Hypothalamus (tissue), 51 donors: ENCODE measurements at places on chromosomes 7 and 10.

DNA sequence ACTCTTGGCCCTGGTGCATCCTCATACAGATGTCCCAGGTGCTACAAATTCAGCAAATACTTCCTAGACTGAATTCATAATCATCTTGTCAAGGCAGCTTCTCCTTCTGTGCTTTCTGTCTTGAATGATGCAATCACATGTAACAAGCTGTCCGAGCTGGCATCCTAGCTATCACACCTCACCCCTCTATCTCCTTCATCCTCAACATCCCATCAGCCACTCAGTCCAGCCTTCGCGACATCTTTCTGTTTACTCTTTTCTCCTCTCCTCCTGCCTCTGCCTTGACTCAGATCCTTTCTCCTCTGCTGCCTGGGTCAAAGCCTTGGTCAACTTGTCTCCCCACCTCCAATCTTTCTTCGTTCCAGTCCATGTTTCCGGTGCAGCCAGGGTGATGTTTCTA is 240.4 kb upstream of the CELF2 start:
- no peak for DNase-seq

DNA sequence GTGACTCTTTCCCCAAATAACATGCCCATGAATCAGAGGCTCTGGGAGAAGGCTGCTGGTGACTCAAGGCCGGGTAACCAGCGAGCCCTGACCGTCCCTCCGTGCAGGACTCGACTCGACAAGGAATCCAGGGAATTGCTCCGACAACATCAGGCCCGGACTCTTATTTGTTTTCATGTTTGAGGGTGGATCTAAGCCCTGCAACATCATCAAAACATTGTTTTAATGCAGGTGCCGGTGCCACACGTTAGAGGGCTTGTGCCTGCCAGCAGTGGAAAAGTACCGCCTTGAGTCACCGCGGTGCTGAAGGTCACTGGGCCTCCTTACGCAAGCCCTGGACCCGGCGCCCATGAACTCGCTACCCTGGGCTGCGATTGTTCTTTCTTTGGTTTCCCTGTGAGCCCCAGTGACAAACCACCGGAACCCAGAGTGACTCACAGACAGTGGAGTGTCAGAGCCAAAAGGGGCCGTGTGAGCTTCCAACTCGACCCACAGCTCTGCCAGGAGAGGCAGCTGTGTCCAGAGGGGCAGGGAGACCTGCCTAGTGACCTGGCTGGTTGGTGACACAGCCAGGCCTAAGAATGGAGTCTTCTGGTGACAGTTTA is 139.4 kb upstream of the SHH start:
- no peak for DNase-seq

DNA sequence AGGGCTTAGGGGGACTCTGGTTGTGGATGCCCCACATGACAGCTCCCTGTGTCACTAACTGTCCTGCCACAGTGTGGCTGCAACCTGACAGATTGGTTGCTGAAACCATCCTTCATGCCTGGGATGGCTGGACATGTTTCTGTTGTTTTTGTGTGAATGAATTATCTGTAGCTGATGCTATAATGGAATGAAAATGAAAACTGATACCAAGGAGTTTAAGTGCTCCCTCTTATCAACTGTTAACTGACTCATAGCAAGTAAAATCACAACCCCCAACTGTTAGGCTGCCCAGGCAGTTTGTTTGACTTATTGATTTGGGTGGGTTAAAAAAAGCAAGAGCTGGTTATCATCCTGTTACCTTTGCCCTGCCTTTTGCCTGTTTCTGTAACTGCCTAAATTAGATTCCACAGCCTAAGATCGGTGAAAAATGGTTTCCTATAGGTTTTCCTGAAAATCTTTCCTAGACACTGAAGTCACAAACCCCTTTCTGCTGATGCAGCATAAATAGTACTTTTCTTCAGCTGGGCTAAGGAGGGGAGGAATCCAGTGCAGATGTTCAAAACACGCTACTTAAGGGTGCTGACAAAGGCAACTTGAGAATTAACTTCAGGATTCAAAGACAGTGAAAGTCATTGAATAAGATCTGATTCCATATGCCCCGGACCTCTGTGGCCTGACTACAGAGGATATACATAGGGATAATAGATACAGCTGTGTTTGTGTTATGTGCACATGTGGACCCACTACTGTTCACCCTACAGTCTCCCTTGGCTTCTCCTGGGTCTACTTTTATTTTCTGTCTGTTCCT is 5.7 kb downstream of the FRAT2 start:
- DNase-seq = no peak

GRCh38 chr7:81583090-81583489 is 186.8 kb downstream of the HGF start:
- DNase-seq = no peak

DNA sequence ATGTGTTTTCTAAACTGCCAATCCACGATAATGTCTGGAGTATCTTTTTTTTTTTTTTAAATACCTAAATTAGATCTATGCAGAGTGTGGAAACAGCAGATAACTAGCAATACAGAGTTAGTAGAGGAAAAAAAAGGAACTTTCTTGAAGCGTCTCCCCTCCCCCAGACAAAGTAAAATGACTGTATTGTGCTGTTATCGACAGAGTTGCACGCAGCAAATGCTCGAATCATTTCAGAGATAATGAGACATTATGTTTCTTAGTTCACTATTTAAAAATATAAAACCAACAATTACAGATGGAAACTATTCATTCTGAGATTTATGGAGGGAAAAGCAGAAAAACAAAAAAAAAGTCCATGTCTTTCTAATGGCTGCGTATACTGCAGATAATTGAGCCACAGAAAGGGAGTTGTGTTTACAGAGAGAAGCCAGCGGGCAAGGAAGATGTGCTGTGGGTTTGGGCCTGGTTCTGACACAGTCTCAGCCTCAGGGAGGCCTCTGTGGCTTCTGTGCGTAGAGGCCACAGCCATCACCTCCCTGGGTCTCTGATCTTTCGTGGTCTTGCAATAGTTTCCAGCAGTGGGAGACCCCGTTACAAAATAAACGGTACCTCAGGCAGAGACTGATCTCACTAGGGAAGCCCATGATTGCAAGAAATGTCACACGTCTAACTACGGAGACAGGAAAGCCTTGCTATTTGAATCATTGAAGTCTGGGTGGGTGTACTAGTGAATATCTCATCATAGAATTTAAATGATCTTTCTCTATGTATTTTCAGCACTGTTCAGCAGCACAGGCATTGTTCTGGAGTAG is 19.1 kb upstream of the KLF6 start:
- no peak for DNase-seq

GRCh38 chr10:113991091-113991860 is 52.4 kb upstream of the ADRB1 start:
- DNase-seq = no peak

DNA sequence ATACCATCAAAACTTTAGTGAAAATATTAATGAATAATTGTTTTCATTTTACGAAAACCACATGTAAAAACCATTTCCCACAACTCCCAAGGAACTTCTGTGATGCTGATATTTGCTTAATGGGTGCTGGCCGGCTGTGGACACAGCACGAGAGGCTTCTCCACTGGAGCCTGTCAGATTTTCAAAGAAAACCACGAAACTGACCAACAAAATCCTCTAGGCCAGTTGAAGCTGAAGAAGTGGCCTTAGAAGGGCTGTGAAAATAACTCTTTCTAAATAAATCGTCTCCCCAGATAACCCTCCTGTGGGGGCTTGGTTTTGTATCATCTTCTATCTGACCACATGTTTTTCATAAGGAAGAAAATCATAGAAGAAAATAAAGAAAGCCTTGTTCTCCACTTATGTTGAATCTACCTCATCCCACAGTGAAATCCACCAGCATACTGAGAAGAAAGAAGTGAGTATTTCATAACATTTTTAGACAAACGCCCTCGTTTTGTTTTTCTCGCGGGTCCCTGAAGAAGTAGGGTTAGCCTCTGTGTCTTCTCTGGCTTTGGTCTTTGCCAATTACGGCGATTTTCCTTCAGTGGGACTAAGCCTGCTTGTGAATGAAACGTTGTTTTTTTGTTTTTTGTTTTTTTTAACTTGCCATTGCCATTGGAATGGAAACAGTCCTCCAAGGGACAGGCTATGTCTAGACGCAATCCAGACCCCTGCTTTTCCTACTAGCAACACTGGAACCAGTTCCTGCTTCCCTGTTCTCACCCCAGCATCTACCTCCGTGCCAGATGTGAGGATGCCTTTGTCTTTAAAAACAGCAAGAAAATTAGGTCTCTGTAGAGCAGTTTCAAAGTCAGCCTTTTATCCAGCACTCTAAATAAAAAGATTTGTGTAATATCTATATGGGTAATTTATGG is 123.9 kb downstream of the ADAM12 start:
- no peak for DNase-seq

DNA sequence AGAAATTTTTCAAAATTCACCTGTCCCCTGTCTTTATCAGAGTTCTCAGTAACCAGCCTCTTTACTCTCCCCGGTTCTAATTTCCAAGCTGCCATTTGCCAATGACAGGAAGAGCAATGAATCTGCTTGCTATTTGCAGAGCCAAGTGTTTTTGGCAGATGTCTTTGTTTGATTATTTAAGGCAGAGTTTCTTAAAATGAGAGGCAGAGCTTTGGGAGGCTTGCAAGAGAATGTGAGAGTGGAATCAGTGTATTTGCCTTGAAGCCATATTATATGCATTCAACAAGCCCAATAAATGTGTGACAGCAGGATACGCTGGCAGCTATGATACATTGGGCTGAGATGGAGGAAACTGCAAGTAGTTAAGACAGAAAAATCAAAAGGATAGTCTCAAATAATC is 196.5 kb downstream of the PHF14 start:
- no peak for DNase-seq

GRCh38 chr10:21978191-21978862 is 25.2 kb downstream of the DNAJC1 start:
- DNase-seq = no peak

DNA sequence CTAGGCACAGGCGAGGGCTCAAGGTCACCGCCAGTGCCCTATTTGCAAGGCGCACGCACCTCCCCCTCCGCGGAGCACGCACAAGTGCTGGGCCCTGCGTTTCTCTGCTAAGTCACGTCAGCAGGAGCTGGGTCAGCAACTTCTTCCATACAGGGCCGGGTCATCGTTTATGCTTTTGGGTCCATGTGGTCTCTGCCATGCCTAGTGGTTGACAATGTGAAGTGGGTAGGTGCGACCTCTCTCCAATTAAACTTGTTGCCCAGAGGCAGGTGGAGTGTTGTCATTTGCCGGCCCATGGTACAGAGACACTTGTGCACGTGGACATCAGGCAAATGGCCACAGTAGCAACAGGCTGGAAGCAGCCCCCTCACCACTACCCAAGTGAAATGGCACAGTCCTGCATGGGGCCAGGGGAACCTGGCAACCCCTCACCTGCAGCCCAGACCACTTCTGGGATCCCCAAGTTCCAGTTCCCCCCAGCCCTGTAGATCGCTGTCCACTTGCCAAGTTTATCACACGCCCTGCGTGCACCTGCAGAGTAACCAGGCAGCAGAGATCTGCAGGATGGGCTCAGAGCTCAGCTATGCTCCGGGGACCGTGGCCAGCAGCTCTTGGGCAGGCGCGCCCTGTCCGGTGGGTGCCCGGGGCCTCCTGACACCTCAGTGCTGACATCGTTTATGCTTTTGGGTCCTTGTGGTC is 86.1 kb upstream of the PPP2R2D start:
- no peak for DNase-seq

GRCh38 chr7:28855538-28856217 is 102.5 kb downstream of the TRIL start:
- no peak for DNase-seq

- no peak for DNase-seq
Observed at GRCh38 chr7:119974972-119975371, 298.0 kb upstream of the KCND2 start.

DNA sequence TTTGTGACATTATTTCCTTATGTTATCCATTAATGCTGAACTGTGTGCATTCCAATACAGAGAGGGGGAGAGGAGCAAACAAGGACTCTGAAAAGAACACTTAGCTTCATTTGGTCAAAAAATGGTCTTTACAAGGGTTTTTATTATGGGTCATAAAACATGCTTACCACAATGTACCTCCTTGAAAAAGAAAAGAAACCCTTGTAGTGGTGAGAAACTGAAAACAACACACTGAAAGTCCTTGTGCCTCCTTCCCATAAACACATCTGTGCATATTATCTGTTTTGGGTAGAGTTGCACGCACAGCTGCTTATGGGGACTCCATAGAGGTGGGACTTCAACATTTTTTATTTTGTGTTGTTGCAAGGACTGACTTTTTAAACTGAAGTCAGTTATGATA is 98.7 kb downstream of the CDK6 start:
- no peak for DNase-seq

- DNase-seq = no peak
Observed at GRCh38 chr7:103944230-103944900, 45.1 kb downstream of the RELN start.

DNA sequence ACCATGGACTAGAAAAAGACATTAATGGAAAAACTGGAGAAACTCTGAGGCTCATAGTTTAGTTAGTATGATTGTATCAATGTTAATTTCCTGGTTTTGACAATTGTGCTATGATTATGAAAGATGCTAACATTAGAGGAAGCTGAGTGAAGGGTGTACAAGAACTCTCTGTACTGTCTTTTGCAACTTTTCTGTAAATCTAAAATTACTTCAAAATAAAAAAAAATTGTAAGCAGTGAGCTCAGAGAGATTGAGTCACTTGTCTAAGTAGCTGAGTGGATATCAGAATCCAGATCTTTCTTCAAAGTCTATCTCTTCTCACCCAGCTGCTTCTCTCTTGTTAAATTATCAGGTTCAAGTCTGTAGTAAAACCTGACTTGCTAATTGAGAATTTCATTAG is 181.1 kb downstream of the PLCE1 start:
- DNase-seq = no peak

DNA sequence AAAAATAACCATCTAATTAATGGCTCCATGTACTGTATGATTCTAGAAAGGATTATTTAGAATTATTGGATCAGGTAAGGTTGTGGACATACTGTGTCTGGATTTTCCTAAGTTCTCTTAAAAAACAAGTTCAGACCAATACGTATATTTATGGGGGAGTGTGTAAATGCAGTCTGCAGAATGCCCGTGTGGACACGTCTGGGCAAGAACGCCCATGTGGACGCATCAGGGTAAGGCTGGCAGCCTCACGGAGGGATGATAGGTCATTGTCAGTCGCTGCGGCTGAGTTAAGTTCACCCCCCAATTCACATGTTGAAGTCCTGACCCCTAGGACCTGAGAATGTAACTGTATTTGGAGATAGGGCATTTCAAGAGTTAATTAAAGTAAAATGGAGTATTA is 160.0 kb upstream of the SHH start:
- DNase-seq = no peak

GRCh38 chr10:89861584-89862301 is 160.4 kb downstream of the KIF20B start:
- DNase-seq = no peak

DNA sequence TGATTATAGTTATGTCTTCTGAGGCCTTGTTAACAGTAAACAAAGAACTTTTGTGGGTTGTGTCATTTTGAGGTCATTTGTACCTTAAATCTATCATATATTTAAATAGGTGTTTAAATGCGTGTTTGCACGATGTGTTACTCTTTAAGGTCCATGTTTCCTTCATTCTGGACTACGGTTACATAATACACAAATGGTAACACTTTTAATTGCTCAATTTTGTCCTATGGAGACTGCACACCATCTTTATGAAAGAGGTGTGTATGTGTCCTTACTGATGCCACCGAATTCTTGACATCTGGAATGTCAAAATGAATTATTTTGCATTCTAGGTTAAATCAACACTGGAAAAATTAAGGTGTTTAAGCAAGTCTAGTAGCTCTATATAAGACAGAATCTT is 1.7 kb downstream of the PALS2 start:
- no peak for DNase-seq
